AML-193 (cell line): ENCODE measurements at places on chromosomes 7 and 10.

DNA sequence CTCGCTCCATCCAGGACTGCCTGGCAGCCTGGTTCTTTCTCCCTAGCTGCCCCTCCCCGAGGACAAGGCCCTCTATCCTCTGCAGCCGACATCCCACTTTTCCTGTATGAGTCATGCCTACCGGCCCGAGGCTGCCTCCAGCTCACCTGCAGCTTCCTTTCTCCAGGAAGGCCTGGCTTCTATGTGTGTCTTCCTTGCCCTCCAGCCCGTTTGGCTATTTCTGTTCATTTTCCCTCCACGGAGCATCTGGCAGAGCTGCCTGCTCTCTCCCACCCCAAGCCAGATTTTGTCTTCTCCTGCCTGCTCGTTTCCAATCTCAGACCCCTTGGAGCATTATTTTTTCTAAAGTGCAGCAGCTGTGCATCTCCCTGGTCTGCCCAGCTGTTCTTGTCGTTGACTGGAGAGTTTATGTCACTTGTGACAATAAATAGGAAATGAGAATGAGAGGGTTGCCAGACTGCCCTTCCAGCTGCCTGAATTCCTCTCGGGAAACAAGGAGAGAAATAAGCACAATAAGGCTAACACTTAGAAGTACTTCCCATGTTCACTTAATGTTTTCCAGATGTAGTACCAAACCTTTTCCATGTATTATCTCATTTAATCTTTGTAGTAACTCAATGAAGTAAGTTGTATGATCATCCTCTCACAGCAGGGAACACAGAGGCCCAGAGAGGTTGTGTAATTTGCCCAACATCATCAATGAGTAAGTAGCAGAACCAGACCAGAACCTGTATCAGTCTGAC is 19.7 kb downstream of the UBTD1 start:
- no peak for DNase-seq

DNA sequence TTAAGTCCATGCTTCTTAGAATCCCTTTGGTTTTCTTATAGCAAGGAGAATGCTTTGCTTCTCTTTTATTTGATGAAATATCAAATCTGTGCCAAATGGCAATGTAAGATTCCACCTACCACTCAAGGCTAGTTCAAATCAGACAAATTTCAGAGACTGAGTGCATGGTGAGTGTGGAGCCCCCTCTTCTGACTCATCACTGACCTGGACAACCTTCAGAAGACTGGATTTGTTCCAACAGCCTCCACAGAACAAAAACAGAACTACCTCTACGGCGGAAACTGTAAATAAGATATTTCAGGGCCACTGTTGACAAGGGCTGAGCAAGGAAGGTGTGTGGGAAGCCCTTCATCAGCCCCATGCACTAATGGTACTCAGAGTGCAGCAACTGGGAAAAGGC is 21.1 kb downstream of the NCAPG2 start:
- DNase-seq: no peak

DNA sequence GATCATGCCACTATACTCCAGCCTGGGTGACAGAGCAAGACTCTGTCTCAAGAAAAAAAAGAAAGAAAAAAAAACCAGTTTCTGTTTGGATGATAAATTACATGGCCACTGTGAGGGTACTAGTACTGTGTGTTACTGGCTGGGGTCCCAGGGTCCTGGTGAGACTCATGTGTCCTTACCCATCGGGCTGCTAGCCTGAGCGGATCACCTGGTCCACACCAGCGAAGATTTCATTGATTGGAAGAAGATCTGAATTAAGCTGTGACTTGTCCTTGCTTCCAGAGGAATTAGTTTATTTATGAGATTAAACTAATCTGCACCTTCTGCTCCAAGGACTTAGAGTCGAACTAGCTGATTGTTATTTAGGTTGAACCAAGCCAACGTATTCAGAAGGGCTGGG is 40.0 kb upstream of the BAMBI start:
- DNase-seq: no peak

- DNase-seq: no peak
Observed at GRCh38 chr10:72243822-72244437, 27.9 kb upstream of the ASCC1 start.

GRCh38 chr7:100400041-100400440 is 26.8 kb downstream of the PILRA start:
- DNase-seq: no peak

GRCh38 chr7:93147363-93147762 is 822 bp downstream of the SAMD9L start:
- DNase-seq: peak; percentile 34

- DNase-seq: peak; percentile 47
Observed at GRCh38 chr7:43630482-43630881, 47.6 kb downstream of the STK17A start.

DNA sequence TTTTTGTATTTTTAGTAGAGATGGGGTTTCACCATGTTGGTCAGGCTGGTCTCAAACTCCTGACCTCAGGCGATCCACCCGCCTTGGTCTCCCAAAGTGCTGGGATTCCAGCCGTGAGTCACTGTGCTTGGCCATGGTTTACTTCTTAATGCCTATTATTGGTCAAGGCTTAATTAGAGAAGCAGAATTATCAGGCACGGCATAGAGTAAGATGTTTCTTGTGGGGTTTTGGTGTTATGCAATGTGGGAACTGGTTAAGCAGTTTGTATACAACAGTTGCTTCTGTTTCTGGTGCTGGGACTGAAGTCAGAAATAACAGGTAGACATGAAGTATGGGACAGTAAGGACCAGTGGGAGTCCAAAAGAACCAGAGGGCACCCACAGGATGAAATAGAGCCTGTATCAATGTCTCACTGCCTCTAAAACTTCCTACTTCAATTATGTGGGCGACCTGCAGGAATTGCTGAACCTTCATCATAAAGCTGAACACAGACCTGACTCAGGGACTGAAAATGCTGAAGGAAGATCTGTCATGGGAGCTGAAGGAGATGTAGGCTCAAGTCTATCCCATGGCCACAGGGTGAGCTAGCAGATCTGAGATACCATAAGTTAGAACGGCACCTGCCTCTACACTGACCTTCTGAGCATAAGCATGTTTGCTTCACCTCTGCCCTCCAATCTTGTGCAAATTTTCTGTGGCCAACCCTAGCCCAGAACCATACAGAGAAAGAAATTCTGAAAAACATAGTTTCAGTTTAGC is 38.3 kb upstream of the VCL start:
- DNase-seq: peak; percentile 72

DNA sequence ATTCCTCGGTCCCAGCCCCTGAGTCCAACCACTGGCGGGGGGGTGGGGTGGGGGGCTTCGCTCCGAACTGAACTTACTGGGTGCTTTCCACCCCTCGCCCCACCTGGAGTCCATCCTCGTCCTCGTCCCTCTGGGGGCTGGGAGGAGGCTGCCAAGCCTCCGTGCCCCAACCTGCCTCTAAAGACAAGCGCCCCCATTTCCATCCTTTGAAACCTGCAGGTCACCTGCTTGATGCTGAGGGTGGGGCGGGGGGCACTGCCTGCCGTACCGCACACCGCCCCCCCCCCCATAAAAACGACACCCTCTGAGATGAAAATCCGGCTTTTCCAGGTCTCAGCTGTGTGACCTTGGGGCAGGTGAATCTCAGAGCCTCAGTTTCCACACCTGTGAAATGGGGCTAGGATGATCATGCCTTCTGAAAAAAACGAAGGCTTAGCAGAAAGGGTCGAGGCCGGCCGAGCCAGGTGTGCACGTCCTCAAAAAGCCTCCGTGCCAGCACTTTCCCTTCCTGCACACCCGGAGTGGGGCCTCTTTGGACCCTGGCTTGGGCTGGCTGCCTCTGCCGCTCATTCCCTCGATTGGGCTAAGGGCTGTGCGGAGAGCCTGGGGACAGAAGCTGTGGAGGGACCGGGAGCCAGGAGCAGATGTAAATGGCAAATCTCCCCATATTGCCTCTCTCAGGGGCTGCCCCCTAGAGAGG is 967 bp downstream of the ELFN1 start:
- DNase-seq: no peak

- DNase-seq: no peak
Observed at GRCh38 chr10:73888514-73888913, 14.2 kb upstream of the CAMK2G start.

DNA sequence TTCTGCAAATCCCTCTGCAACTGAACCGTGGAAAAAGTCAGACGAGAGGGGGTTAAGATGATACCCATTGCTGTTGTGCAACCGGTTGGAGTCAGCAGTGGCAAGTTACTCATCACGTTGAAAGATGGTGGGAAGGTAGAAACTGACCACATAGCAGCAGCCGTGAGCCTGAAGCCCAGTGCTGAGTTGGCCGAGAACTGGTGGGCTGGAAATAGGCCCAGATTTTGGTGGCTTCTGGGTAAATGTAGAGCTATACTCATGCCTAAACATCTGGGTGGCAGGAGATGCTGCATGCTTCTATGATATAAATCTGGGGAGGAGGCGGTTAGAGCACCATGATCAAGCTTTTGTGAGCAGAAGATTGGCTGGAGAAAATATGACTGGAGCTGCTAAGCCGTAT is 78.6 kb downstream of the ARL5B start:
- no peak for DNase-seq

GRCh38 chr7:91310830-91311460 is 46.7 kb downstream of the FZD1 start:
- no peak for DNase-seq
